ENCODE measurements at places on chromosomes 12 and 14.
A peak's percentile ranks its signal among the peaks of the same experiment; 100 is the strongest.

GRCh38 chr12:111367661-111368221 lies 1.2 kb downstream of the PHETA1 start:
- DNase-seq: peak; percentile 32

- no peak for DNase-seq
Observed at GRCh38 chr12:62814243-62814642, 120.7 kb downstream of the PPM1H start.

GRCh38 chr12:70194076-70194475 lies 49.2 kb upstream of the CNOT2 start:
- DNase-seq: no peak

- DNase-seq: peak; percentile 68
Observed at GRCh38 chr14:34502545-34503225, 36.8 kb downstream of the EAPP start.

DNA sequence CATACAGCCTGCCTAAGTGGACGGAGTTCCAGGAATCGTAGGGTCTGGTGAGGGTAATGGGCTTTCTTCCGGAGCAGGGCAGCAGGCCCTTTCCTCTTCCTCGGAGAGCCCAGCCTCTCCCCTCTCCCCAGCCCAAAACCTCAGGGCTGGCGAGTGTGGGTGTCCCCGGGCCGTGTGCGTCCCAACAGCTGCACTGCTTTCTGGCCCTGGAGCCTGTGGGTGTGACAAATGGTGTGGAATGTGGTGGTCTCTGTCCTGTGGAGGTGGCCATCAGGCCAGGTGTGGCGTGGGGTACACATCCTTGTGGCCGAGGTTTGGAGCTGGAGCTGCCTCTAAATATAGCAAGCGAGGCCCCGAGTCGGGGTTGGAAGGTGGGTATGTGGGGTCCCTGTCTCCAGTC lies 8.5 kb downstream of the ORAI1 start:
- no peak for DNase-seq

- DNase-seq: no peak
Observed at GRCh38 chr14:75191100-75191499, 14.7 kb upstream of the TMED10 start.

- no peak for DNase-seq
Observed at GRCh38 chr12:80217011-80217535, 117.7 kb downstream of the OTOGL start.

GRCh38 chr14:23580948-23581281 lies 2.3 kb upstream of the JPH4 start:
- DNase-seq: no peak

- DNase-seq: no peak
Observed at GRCh38 chr14:22194664-22195063, 394.4 kb downstream of the DAD1 start.

DNA sequence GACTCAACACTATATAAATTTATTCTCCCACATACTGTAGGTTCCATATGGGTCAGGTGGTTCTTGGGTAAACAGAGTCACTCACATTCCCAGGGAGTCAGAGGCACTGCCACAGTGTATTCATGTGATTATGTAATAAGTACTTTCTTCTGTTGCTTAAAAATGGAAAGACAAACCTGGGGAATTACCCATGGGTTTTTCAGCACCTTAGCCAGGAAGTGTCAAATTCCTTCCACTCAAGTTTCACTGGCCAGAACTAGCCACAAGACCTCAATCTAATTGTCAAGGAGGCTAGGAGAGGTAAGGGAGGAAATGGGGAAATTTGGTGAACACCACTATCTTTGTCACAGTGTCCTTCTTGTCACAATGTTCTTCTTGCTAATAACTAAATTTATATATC lies 333.2 kb upstream of the MDGA2 start:
- no peak for DNase-seq

GRCh38 chr12:91138337-91138920 lies 27.1 kb upstream of the LUM start:
- peak; percentile 56 for DNase-seq

DNA sequence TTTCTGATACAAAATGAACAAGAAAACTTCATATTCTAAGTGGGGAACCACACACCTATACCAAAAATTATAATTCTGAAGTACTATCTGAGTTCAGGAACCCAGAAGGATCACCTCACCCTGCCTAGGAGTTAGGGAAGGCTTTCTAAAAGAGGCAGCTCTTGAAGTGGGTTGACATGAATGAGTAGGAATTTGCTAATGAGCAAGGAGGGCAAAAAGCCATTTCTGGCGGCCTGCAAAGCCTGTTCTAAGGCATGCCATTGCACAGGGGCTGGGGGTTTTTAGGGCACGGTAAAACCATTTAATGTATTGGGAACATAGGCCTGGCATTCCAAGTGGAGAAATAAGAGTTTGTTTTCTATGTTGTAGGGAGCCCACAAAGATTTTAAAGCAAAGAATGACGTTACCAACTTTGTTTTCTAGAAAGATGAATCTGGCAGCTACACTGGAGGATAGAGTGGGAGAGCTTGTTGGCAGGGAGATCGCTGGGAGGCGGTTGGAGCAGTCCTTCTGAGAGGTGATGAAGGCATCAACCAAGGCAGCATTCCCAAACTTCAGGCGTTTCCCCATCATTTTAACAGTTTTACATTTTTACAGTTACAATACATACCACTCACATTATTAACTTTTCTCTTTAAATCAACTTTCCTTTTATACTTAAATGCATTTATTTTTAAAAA lies 14.1 kb downstream of the IFT43 start:
- DNase-seq: no peak

- DNase-seq: no peak
Observed at GRCh38 chr12:103442822-103443221, 52.9 kb downstream of the C12orf42 start.

DNA sequence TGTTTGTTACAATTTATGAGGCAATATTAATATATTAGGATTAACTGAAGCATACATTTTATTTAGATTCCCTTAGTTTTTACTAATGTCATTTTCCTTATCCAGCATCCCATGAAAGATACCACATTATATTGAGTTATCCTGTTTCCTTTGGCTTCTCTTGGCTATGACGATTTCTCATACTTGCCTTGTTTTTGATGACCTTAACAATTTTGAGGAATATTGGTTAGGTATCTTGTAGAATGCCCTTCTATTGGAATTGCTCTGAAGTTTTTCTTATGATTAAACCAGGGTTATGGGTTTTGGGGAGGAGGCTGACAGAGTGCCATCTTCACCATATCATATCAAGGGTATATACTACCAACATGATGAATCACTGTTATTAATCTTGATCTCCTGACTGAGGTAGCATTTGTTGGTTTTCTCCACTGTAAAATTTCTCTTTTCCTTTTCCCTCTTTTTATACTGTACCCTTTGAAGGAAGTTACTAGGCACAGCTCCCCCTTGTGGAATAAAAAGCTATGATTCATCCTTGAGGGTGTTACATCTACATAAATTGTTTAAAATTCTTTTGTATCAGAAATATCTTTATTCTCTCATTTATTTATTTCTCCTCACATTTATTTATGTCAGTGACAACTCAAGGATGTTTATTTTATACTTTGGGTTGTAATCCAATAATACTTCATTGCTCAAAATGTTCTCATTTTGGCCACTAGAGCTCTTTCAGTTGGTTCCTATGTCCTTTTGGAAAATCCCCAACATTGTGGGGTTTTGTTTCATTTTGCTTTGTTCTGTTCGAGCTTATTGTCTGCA lies 239.0 kb downstream of the SLC16A7 start:
- peak; percentile 41 for DNase-seq

- no peak for DNase-seq
Observed at GRCh38 chr14:75732888-75733287, 71.8 kb downstream of the TTLL5 start.

- no peak for DNase-seq
Observed at GRCh38 chr12:5027046-5027821, 16.4 kb upstream of the KCNA5 start.

DNA sequence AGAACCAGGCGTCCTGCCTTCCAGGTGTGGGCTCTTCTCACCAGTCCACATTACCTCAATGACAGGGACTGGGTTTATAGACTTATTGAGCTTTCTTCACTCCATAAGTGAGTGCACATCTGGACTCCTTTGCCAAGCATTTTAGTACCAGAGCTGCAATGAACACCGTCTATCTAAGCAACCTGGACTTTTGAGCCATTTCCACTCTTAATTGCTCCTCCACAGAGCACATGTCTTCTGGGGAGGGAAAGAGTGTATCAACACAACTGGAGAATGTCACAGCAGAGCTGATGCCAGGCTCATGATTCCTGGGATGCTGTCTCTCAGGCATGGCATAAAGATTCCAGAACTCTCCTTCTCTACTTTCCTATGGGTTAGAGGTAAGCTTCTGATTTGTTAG lies 43.0 kb upstream of the BDKRB2 start:
- DNase-seq: no peak

GRCh38 chr14:74841230-74842207 lies 34.4 kb downstream of the PROX2 start:
- no peak for DNase-seq

- no peak for DNase-seq
Observed at GRCh38 chr12:988646-989045, 2.4 kb upstream of the ERC1 start.

DNA sequence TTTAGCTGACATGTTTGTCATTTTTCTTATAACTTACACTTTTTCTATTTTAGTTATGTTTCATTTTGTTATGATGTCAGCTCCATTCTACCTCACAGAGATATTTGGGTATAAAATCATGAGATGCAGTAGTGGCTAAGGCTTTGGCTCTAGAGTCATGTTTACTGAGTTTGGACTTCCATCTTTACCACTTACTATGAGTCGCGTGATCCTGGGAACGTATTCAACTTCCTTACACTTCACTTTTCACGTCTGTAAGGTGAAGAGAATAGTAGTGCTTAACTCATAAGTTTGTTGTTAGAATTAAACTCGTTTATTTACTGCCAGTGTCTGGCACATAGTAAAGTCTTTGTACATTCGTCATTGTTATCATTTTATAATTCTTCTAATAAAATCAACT lies 126.3 kb downstream of the ERC1 start:
- DNase-seq: no peak

GRCh38 chr14:93073358-93073707 lies 42.4 kb downstream of the ITPK1 start:
- no peak for DNase-seq

- DNase-seq: no peak
Observed at GRCh38 chr12:26817183-26817591, 15.8 kb downstream of the ITPR2 start.

DNA sequence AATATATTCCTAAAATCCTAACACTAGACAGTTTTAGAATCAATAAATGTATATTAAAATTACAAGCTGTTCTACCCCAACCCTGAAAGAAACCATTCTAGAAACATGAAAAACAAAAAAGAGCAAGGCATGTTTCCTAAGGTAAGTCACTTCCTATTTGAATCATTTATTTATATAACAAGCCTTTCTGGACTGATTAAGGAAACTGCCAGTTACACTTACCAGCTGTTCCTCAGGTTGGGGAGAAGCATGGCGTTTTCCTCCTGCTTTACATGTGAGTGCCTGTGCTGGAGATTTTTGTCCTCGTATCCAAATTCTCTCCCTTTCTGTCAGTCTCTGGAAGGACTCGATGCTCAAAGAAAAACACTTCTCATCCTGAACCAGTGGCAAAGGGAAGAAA lies 183.3 kb downstream of the EFCAB11 start:
- DNase-seq: peak; percentile 44

- DNase-seq: peak; percentile 55
Observed at GRCh38 chr14:68198713-68199495, 379.3 kb downstream of the RAD51B start.

DNA sequence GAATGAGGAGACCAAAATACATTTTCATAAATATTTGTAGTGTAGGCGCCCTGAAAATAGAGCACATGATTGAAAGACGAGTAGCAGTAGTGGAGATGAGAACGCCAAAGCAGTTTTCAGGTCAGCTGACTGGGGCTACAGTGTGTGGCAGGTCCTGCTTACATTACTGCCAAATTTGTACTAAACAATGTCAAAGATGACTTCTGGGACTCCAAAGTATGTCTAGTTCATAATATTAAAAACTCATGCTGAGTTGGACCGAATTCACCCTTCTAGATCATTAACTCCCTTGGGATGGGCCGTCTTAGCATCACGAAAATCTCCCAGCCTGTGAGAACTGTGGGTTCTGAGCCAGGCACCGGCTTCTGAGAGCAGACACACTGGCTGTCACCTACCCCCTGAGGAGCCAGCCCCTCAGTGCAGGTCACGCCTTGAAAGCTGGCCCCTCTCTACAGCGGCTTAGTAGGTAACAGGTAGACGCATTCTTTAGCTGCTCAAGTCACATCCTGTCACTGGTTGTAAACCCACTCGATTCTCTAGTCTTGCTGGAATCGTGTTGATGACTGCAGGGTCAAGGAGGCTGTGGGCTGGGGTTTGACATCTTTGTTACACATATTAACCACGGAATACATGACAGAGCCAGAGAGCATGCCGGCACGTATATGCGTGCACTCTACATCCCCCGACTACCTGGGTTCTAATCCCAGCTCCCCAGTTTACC lies 210.4 kb downstream of the ETV6 start:
- DNase-seq: no peak

GRCh38 chr12:133220521-133220920 lies 15.2 kb downstream of the ANHX start:
- DNase-seq: no peak

DNA sequence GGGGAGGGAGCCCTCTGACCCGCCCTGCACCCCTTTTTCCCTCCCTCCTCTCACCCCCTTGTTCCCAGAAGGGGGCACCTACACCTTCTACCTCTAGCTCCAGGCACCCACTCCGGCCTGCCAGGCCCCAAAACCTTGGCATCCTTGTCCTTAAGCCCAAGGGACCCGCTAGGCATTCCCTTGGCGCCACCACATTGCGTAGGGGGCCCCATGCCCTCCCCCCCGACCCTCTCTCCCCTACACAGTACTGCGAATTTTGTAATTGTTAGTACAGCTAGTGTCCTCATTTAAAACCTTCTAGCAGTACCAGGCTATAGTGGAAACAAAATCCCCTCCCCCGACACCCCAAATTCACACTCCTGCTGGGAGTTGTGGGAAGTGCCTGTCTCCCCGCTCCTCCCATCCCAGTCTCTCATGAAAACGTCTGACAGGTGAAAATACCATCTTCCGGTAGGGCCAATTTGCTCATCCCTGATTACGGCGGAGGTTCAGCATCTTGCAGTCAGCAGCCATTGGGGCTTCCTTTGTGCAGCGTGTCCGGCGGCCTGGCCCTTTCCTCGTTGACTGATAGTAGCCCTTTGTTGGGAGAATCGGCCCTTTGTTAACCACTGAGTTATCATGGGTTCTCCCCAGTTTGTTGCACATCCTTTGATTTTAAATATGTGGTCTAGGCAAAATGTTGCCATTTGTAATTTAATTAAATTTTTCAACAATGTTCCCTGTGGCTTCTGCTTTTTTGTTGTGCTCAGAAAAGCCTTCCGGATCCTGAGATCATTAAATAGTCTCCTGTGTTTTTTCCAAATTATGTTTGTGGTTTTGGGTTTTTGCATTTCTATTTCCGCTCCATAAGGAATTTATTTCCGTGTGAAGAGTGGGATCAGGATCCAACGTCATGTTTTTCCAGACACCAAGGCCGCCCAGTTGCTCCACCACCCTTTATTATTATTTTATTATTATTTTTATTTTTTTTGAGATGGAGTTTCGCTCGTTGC lies 7.9 kb upstream of the CEP170B start:
- no peak for DNase-seq

DNA sequence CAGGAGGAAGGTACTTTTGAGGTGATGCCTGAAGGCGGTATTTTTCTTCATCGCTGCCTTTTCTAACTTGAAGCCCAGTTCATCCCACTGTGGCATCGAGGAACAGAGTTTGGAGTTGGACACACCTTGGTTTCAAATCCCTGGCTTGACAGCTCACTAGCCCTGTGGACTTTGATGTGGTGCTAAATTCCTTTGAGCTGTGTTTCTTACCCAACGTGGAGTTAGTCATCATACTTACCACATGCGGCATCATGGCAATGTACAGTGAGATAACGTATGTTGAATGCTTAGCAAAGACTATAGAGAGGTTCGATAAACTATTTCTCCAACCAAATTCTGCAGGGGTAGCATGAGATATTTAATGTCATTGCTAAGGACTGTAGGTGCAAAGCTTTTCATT lies 3.4 kb downstream of the PLEKHG3 start:
- peak; percentile 72 for DNase-seq
